Naive thymus-derived CD8-positive, alpha-beta T cell (primary cell): ENCODE measurements at places on chromosomes 7 and 10. TPM values are rescaled to one million over a fixed set of nuclear protein-coding genes. Genes with fewer than 3 reads are reported as not detected.

Gene PTPN20
- polyA plus RNA-seq, result 1.9 TPM

Gene WDR11
- polyA plus RNA-seq, result 13.3 TPM

Gene ABLIM1
- polyA plus RNA-seq, result 387 TPM

Gene PDIA4
- polyA plus RNA-seq, result 94.0 TPM

Gene FUOM
- 21.4 TPM for polyA plus RNA-seq

Gene CRHR2
- polyA plus RNA-seq, result 0.06 TPM

Gene PGAM2
- not detected for polyA plus RNA-seq

Gene LRRC18
- polyA plus RNA-seq, result not detected

Gene AGAP5
- polyA plus RNA-seq, result 0.30 TPM

Gene SMKR1
- 9.7 TPM for polyA plus RNA-seq

Gene RBP3
- polyA plus RNA-seq, result not detected
